ENCODE measurements at places on chromosomes 3 and 15.

DNA sequence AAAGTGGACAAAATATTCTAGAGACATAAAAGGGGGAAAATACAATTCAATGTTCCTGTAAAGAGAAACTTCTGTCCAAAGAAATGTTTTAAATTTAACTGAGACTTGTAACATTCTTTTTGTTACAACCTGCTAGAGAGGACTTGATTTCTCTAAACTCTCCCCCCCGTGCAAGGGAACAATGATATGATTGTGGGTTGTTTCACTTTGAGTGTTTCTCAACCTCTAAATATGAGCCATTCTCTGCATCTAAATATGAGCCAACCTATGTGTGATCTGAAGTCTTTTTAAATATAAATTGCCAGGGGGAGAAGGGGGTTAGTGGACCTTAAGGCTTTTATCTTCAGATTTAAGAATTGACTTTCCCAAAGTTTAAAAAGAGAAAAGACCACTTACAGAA, 14.6 kb downstream of the ZNF860 start:
- no peak for DNase-seq

GRCh38 chr3:31880482-31881078, 100.5 kb downstream of the OSBPL10 start:
- no peak for DNase-seq

DNA sequence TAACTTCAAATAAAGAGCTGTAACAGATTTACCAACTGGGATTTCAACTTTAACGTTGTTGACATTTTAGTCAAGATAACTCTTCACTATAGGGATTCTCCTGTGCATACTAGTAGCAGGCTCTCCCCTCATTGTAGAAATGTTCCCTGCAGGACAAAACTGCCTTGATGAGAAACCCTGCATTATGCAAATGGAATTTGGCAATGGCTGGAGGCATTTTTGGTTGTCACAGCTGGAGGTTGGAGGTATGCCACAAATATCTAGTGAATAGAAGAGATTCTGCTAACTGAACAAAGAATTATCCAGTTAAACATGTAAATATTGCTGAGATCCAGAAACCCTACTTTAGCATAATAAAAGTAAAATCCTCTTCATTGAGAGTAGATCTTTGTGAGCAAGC, 928.8 kb upstream of the ALCAM start:
- no peak for DNase-seq

- no peak for DNase-seq
Observed at GRCh38 chr3:130569461-130570365, 52.7 kb downstream of the COL6A6 start.
